ENCODE measurements at places on chromosomes 2 and 18.

GRCh38 chr2:240983996-240984498, 14.4 kb upstream of the SNED1 start:
- DNase-seq, result no peak

DNA sequence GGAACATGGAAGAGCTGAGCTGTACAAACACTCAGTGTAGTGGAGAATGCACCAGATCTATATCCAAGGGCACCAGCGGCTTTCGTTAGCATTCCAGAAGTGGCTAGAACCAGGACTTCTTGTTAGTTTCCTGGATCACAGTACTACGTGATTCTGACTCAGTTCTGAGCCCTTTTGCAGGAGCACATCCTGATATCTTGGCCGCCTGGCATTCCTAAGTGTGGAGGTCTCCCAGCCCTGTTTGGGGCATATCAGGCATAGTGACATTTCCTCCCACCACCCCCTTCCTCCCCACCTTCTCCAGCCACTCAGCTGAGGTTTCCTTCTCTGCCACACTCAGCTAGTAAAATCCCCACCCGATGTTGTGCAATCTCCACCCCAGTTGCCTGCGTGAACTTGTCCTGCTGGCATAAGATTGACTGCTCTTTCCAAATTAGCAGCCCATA, 63.4 kb downstream of the BMP10 start:
- no peak for DNase-seq

DNA sequence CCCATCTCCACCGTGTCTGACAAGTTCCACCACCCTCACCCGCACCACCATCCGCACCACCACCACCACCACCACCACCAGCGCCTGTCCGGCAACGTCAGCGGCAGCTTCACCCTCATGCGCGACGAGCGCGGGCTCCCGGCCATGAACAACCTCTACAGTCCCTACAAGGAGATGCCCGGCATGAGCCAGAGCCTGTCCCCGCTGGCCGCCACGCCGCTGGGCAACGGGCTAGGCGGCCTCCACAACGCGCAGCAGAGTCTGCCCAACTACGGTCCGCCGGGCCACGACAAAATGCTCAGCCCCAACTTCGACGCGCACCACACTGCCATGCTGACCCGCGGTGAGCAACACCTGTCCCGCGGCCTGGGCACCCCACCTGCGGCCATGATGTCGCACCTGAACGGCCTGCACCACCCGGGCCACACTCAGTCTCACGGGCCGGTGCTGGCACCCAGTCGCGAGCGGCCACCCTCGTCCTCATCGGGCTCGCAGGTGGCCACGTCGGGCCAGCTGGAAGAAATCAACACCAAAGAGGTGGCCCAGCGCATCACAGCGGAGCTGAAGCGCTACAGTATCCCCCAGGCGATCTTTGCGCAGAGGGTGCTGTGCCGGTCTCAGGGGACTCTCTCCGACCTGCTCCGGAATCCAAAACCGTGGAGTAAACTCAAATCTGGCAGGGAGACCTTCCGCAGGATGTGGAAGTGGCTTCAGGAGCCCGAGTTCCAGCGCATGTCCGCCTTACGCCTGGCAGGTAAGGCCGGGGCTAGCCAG, 1.2 kb downstream of the ONECUT2 start:
- DNase-seq, result no peak

GRCh38 chr2:28364610-28365009, 28.0 kb upstream of the FOSL2 start:
- DNase-seq, result no peak

DNA sequence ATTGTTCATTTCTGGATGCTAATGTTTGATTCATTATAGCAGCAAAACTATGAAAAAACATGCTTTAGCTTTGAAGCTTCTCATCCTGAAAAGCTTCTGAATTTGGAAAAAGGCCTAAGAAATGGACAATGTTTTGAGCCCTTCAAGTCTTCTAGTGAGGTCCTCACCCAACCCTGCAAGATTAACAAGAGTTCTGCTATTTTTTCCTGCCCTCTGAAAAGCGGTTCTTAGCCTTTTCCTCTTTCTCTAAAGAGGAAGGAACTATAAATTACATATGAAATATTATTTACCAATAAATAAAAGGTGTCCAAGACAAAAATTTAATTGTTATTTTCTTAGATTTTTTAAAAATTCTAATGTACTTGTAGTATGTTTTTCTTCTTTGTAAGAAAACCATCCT, 19.9 kb upstream of the CDH19 start:
- no peak for DNase-seq

GRCh38 chr2:221981912-221982470, 316.8 kb downstream of the PAX3 start:
- no peak for DNase-seq

- no peak for DNase-seq
These were observed 21.5 kb upstream of the ZSCAN30 start for GRCh38 chr18:35311496-35311895.

DNA sequence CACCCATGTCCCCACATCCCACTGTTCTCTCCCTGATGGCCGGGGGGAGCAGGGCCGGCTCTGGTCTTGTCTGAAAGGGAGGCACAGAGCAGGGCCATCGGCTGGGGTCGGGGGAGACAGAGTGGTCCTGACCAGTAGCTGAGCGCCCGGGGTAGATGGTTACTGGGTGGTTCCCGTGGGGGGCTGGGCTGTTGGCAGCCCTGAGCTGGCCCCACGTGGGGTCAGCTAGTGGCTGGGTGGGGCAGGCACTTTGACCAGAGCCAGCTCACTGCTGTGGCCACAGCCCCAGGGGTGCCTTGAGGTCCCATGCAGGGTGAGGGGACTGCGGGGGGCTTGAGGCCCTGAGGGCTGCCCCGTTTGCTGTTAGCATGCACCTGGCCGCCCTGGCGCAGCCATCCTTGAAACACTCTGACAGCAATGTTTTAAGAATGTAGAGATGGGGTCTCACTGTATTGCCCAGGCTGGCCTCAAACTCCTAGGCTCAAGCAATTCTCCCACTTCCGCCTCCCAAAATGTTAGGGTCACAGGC, 12.3 kb upstream of the NEU4 start:
- no peak for DNase-seq

DNA sequence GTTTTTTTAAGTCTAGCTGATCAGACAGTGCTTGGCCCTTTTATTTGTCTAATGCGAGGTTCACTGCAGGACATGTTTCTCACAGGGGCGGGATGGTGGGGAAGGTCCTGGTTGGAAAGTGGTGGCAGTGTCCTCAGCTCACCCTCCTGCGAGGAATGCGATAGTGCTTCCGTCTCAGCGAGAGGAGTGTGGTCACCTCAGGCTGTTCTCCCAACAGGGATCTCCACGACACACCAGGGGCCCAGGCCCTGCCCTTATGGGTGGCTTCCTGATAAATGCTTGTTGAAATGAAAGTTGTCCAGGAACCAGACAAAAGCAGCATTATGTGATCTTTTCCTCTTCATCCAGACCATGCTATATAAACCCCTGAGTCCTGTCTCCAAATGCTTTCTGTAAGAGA, 70.1 kb downstream of the BOLA3 start:
- DNase-seq, result no peak

DNA sequence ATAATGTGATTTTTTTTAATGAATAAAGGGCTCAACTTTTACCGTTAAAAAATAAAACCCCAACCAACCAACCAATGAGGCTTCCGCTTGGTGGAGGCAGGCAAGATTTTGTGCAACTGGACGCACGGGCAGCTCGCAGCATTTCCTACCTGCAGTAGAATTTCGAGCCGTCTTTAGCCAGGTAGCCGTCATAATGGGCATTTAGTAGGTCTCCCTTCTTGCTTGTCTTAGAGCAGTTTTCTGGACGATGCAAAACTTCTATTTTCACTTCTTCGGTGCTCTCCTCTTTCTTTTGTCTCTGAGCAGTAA, 316 bp downstream of the FKBP7 start:
- DNase-seq, result no peak

DNA sequence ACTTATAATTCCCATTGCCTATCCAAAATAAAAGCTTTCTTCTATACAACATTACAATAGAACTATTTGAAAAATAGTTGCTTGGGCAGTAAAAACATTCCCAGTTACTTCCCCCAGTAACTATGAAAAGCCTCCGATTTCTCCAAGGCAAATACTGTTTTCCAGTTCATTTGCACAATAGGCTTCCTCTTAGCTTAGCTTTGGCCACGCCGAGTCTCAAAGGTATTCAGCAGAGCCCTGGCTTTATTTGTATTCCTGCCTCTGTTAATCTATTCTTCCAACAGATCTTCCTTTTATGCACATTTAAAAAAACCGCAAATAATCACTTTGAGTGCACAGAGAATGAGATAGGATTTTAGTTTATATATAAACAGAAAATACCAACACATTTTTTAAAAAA, 836.8 kb upstream of the VRK2 start:
- DNase-seq, result no peak

GRCh38 chr18:42048158-42048557, 93.1 kb downstream of the PIK3C3 start:
- DNase-seq, result no peak

- DNase-seq, result no peak
These were observed 151.1 kb downstream of the FSHR start for GRCh38 chr2:49003201-49003600.

GRCh38 chr18:22013993-22014392, 155.4 kb upstream of the GATA6 start:
- no peak for DNase-seq

- DNase-seq, result no peak
These were observed 153.6 kb downstream of the MTCL1 start for GRCh38 chr18:8858888-8859511.

GRCh38 chr2:120430501-120430830, 84.5 kb downstream of the INHBB start:
- DNase-seq, result no peak

- no peak for DNase-seq
These were observed 38.1 kb upstream of the PAX3 start for GRCh38 chr2:222336931-222337330.

DNA sequence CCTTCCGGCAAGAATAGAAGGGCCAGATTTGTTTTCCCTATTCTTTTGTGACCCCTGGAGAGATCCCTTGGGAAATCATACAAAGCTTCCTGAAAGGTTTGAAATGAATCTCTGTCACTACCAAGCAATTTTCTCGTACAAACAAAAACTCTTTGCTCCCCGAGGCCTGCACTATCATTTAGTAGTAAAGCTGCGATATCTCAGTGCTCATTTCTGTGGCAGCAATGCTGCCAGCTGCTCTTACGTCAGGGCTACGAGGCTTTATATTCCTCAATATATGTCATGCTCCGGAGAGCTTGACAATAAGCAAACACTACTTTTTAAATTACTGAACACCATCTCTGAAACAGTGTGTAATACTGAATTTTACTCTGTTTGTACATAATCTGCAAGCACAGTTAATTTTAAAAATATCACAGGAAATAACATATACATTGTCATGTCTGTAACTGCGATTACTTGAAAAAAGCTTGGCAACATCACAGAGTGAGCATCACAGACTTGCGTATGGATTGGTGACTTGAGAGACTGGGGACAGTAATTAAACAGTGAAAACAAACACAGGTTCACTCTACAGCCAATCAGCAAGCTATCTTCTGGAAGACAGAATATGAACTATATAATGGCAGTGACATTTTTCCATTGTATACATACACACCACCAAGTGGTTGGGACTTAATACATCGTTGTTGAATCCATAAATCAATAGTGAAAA, 403.3 kb upstream of the NETO1 start:
- no peak for DNase-seq

DNA sequence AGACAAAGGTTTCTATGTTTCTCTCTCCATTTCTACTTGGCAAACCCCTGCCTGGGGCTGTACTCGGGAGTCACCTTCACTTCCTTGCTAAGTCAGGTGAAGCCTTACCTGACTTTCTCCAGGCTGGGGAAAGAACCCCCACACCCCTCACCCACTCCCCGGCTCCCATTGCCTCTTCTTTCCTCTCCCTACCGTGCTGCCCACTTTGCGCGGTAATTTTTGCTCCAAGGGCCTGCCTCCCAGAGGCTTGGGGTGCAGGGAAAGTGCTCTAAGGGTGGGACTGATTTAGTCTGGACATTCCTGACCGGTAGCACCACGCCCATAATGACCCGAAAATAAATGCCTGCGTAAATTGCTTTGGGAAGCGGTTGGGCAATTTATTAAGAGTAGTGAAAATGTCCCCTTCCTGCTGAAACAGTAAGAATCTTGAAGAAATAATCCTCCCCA, 49.1 kb upstream of the ATP6V1B1 start:
- no peak for DNase-seq

DNA sequence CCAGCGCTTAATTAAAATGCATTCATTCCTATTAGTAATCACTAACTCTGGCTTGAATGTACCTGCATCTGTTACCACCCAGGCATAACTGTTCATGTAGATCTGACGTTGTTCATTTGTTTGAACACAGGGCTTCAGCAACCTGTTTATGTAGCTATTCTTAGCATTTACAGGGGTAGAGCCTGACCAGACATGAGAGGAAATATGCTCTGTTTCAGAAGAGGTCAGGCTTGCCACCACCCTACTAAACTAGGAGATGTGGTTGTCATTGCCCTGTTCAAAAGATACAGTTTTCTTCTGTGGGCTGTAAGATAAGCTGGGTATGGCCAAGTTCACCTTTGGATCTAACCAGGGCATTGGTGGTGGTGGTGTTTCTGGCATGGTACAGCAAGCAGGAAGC, 8.8 kb downstream of the MGAT5 start:
- no peak for DNase-seq

GRCh38 chr2:225742487-225742886, 343.0 kb downstream of the NYAP2 start:
- no peak for DNase-seq

GRCh38 chr2:36507408-36507812, 90.6 kb downstream of the FEZ2 start:
- no peak for DNase-seq

DNA sequence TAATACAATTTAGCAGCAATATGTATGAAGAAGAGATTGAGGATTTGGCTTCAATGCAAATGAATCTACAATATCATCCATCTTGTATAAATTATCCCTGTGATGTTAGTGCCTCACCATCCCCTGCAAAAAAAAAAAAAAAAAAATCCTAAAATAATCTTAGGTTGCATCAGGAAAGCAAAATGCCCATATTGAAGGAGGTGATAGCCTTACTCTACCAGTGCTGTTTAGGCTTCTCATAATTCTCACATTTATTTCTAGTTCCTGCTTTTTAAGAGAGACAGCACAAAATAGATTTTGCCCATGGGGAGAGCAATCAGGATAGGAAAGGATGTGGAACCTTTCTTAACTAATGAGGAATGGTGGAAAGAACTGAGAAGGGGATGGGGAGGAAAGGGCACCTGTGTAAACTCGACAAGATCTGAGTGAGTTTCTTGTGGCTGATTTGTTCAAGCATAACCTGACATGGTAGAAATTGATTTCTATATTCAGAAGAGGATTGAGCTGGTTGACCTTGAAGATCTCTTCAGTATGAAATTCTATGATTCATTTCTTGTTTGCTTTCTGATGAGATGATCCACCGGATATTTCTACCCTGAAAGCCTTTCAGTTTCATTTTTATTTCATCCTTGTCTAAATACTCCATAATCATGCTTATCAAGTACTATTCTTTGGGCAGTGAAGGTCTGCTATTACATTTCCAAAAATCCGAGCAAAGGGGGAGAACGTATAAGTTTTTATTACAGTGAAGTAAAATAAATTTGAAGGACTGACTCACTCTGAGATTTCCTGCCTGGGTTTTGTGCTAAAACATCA, 391.2 kb downstream of the PTPRM start:
- no peak for DNase-seq

- DNase-seq, result no peak
These were observed 33.3 kb upstream of the KLF11 start for GRCh38 chr2:10009811-10010781.

Data from NCI-H187 treated with DMSO at 0.1 percent for 48 hours (cell line).